Right lung (tissue), 10 donors: ENCODE measurements at places on chromosomes 3 and 15. TPM values are rescaled to one million over a fixed set of nuclear protein-coding genes. Genes with fewer than 3 reads are reported as not detected.

GRCh38 chr3:125679258-125679657 is 84.0 kb upstream of the OSBPL11 start:
- DNase-seq = no peak

DNA sequence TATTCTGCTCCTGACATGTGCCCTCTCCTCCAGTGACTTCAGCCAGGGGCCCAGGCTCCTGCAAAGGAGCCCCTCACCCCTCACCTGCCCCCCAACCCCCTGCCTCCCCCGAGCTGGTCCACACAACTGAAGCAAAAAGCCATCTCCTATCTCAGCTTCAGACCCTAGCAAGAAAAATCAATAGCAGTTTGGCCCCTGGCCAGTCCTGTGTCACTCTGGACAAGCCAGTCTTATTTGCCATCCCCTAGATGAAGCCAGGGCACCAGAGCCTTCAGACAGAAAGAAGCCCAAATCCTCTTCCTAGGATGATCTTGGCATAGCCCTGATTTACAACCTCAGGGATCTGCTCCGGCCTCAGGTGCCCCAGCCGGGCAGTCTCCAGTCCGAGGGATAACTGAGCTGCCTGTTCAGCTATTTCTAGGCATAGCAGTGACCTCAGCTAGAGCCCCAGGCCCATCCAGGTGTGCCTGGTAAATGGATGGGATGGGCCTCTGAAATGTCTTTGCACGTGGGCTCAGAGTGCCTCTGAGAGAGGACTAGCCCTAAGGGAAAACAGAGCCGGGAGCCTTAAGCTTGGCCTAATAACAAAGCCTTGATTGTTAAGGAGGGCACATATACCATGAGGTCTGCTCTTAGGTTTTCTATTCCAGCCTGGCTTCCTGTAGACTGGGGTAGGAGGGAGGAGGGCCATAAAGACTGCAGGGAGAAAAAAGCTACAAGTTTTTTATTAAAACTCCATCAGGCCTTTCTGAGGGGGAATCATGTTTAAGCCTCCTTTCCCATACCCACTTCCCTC is 242.0 kb downstream of the SHQ1 start:
- no peak for DNase-seq

DNA sequence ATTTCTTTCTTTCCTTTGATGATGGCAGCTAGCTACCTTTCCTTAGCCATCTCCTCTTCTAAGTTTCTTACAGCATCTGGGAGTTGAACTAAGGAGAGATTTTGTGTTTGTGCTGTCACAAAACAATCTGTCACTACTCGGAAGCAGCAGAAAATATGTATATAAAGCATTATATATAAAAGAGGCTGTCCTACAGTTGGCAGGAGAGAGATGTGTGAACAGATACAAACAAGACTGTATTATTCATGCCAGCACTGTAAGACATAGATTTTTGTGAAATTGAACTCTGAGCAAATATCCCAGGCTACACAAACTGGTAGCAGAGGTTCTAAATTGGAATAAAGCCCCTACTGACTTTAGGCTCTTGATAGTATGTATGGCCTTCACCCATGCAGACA is 577.5 kb upstream of the NECTIN3 start:
- no peak for DNase-seq

- DNase-seq = peak; percentile 40
Measured at GRCh38 chr15:70604666-70605315, 158.6 kb downstream of the UACA start.

GRCh38 chr3:1348547-1348946 is 255.7 kb downstream of the CNTN6 start:
- no peak for DNase-seq

GRCh38 chr3:150168698-150169097 is 198.0 kb upstream of the PFN2 start:
- DNase-seq = no peak

DNA sequence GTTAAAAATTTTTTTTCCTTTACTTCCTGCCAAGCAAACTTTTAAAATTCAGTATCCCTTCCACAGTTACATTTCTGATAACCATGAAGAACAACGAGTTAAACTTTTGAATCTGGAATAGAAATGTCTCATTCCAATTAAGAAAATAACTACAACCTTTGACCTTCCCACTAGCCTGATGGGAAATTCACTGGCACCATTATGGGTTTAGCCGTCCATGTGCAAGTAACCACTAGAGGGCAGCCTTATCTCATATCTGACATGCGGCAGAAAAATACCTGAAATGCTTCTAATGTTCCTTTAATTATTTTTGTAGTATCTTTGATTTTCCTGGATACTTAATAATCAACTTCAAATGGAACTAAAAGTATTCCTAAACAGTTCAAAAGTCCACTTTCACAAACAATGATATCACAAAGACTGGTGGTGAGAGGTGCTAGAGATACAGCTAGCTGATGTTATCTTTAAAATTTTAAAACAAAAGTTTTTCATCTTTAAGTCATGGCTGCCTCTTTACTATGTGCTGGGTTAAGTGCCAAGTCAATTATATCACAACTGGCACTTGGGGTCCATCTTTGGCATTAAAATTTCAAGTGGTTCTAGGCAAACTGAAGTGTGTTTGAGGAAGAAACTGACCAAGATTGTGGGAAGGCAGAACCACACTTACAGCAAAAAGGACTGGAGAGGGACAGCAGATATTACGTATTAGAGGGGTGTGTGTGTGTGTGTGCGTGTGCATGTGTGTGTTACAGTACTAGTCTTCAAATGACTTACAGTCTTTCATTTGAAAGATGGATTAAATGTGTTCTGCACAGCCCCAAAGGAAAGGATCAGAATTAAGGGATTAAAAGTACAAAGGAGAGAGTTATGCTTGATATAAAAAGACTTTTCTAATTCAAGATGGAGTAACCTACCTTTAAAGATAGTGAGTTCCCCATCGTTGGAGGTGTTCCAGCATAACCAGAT is 107.1 kb upstream of the ICE2 start:
- peak; percentile 77 for DNase-seq

- DNase-seq = no peak
Measured at GRCh38 chr3:58948018-58948417, 101.8 kb downstream of the CFAP20DC start.

The ZNF662 gene
- polyA plus RNA-seq = 41.2 TPM

The GPR149 gene
- polyA plus RNA-seq = not detected

The PLSCR4 gene
- 53.0 TPM for polyA plus RNA-seq

The SHF gene
- 29.6 TPM for polyA plus RNA-seq

The CHRFAM7A gene
- 2.6 TPM for polyA plus RNA-seq
